ENCODE measurements at places on chromosomes 2 and 18. TPM values are rescaled to one million over a fixed set of nuclear protein-coding genes. Genes with fewer than 3 reads are reported as not detected.

ACMSD gene
- 0.46 TPM for polyA plus RNA-seq

SLC35G4 gene
- polyA plus RNA-seq = not detected

CHST9 gene
- 0.27 TPM for polyA plus RNA-seq

AGXT gene
- polyA plus RNA-seq = 0.58 TPM

TTC39C gene
- 4.9 TPM for polyA plus RNA-seq

NUP35 gene
- 24.8 TPM for polyA plus RNA-seq

Measured in small intestine (tissue), 16 donors.